Posterior vena cava (tissue), 2 donors: ENCODE measurements at places on chromosomes 3 and 15. TPM values are rescaled to one million over a fixed set of nuclear protein-coding genes. Genes with fewer than 3 reads are reported as not detected.

Gene GP9
- 0.48 TPM for total RNA-seq

Gene PDCD7
- total RNA-seq, result 19.6 TPM

Gene CCDC50
- total RNA-seq, result 81.7 TPM

Gene SELENOT
- 91.6 TPM for total RNA-seq

Gene NPAP1
- total RNA-seq, result not detected

Gene PLSCR5
- not detected for total RNA-seq

Gene TMCC1
- 47.7 TPM for total RNA-seq

Gene CCR9
- not detected for total RNA-seq

Gene KNL1
- total RNA-seq, result 0.52 TPM

Gene OR5K2
- total RNA-seq, result not detected

Gene BFSP2
- total RNA-seq, result not detected

- no peak for DNase-seq
These were observed 16.6 kb downstream of the ZIC4 start for GRCh38 chr3:147389717-147390116.

DNA sequence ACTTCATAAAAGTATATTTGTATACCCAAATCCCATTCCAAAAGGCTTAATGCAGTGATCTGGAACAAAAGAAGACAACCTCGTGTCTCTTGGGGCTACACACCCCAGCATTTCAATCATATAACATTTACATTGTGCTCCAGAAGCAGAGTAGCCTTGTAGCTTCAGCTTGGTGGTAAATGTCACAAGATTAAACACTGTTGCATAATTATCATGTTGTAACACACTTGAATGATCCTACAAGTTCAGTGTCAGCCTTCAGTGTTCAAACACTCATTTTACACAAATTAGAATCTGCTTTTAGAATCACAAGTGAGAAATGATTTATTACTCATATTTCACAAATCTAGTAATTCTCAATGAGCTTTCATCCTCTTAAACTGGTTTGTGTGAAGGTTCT lies 122.6 kb downstream of the CNTN3 start:
- DNase-seq, result no peak

DNA sequence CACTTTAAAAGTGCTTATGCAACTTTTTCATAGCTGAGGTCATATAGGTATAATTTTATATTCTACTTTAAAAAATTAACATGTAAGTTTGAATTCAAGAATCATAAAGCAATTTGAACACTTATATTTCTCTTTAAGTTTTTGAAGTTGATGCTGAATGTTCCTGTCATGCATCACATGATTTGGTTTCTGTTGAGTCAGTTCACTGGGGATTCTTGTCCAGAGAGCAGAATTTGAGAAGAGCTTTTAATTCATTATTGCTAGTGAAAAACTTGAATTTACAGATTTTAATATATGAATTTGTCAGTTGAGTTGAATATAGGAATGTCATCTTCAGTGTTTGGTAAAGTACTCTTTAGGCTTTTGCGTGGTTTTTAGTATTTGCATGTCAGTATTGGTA lies 7.9 kb downstream of the SLC25A26 start:
- no peak for DNase-seq

GRCh38 chr15:83558146-83558545 lies 95.8 kb upstream of the ADAMTSL3 start:
- DNase-seq, result no peak

DNA sequence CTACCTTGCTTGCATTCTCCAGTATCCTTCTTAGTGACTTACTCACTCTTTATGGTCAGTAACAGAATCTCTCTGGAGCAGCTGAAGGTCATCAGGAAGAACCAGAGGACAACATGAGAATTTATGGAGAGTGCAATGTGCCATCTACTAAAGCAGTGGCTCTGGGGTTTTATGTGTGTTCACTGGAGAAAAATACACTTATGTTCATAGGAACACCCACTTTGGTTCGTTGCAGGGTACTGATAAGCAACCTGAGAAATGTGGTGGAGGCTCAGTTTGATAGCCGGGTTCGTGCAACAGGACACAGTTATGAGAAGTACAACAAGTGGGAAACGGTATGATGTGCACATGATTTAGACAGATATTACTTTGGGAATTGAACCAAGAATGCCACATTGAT lies 12.8 kb downstream of the CPB1 start:
- no peak for DNase-seq

GRCh38 chr3:62110443-62111225 lies 262.7 kb downstream of the FEZF2 start:
- no peak for DNase-seq

DNA sequence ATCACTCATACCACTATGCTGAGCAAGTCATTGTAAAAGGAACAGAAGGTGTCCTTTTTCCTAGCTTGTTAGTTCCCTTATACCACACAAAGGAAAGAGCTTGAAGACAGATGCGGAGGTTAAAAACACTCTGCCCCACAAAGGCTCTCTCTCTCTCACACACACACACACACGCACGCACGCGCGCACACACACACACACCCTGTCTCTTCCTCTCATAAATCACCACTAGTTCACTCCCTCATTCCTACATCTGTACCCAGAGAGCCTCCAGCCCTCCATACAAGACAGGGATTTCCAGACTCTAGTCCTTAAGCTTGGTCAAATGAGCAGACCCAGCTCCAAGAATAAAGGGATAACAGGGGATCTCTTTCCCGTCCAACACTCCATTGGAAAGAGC lies 120.1 kb upstream of the THBS1 start:
- no peak for DNase-seq

DNA sequence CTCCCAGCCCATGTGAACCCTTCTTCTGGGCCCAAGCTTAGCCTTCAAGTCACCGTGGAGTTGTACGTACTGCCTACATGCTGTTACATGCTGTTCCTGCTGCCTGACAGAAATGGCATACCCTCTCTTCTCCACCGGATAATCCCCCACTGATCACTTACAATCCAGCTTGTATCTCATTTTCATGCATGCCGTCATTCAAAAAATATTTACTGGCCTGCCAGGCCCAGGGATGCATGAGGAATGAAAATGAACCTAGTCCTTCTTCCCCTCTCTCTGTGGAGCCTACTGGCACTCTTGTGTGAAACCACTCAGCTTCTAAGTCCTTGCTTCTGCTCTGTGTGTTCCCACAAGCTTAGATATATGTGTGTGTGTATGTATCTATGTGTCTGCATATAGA lies 60.6 kb downstream of the WNT5A start:
- no peak for DNase-seq

- peak; percentile 84 for DNase-seq
These were observed 13.2 kb upstream of the TMEM212 start for GRCh38 chr3:171829841-171830517.

- DNase-seq, result no peak
These were observed 38.7 kb upstream of the CA12 start for GRCh38 chr15:63420333-63420747.

DNA sequence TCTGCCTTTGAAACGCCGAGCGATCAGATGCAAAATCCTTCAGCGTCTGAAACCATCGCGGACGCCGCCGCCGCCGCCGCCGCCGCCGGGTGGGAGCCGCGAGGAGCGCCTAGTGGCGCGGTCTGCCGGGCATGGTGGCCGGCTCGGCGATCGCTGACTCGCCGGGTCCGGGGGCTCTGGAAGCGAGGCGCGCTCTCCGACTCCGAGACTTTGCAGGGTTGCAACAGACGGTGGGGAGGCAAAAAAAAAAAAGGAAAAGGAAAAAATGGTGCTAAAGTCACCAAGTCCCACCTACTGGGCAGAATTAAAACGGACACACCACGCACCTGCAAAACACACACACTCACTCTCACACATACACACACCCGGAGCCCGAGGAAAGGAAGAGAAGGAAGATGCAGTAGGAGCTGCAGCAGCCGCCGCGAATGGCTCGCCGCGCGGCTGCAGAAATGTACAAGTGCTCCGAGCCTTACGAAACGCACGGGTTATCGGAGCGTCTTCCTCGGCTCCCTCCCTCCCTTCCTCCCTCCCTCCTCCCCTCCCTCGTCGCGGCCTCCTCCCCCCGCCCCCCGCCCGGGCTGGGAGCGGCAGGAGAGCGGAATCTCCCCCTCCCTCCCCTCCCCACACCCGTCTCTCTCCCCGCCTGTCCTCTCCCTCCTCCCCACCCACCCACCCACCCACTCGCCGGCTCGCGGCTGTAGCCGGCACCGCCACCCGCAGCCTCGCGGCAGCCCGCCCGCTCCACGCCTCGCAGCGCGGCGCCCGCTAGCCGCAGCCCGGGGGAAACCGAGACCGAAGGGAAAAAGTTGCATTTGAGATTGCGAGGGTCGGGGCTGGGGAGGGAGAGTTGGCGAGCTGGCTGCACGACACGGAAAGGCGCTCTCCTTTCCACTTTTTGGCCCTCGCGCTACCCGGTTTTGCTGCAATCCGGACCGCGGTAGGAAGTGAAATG lies at the start of gene NTRK3:
NTRK3 (minus strand) TSS at position 461 of the 952 bp plus-strand sequence. CDS start 586 bp downstream, outside the sequence.
- no peak for DNase-seq

- peak; percentile 62 for DNase-seq
These were observed 8.5 kb upstream of the MUC4 start for GRCh38 chr3:195820186-195820585.

- DNase-seq, result no peak
These were observed 16.3 kb upstream of the LCTL start for GRCh38 chr15:66581972-66582537.

GRCh38 chr3:34300621-34301020 lies 502.2 kb downstream of the PDCD6IP start:
- no peak for DNase-seq

GRCh38 chr3:138835397-138835757 lies 649 bp upstream of the PIK3CB start:
- DNase-seq, result no peak

DNA sequence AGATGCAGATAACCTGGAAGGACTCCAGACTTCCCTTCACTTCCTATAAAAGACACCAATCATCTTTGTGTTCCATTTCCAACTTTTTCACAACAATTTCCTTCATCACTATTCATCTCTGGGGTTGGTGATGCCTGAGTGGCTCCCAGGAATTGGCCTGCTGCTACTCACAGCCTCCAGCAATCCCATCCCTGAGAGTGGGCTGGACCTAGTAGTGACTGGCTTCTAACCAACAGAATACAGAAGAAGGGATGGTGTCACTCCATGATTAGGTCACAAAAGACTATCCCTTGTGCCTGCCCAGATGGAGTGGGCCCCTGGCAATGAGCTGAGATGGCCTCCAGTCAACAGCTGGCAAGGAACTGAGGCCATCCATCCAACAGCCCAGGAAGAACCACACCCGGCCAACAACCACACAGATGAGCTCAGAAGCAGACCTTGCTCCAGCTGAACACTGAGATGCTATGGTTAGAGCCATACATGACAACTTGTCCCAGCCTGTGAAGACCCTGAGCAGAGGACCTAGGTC lies 20.9 kb downstream of the OCA2 start:
- no peak for DNase-seq

DNA sequence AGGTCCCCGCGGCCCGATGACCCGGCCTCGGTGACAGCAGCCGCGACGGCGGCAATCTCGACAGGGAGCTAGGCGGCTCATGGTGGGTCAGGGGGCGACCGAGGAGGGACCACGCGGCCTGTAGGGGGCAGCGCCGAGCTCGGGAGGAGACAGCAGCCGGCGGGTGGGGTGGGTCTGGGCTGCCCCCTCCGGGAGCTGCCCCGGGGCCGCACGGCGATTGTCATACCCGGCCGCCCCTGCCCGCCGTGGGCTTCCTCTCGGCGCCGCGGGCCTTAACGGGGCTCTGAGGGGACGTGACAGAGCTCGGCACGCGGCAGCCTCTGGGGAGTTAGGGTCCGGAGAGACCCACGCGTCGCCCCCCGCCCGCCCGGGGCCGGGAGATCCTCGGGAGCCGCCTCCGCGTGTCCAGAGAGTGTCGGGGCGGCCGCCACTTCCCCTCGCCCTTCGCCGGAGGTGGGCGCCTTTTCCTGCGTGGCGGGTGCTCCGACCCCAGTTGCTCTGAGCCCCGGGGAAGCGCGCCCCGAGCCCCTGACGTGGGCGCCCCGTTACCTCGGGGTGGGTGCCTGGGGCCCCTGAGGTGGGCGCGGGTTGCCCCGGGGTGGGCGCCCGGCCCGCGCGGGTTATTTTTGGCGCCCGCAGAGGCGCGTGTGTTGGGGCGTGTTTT lies 539 bp upstream of the PLCL2 start:
- DNase-seq, result peak; percentile 90

- DNase-seq, result no peak
These were observed 48.1 kb upstream of the CRBN start for GRCh38 chr3:3227640-3228039.

DNA sequence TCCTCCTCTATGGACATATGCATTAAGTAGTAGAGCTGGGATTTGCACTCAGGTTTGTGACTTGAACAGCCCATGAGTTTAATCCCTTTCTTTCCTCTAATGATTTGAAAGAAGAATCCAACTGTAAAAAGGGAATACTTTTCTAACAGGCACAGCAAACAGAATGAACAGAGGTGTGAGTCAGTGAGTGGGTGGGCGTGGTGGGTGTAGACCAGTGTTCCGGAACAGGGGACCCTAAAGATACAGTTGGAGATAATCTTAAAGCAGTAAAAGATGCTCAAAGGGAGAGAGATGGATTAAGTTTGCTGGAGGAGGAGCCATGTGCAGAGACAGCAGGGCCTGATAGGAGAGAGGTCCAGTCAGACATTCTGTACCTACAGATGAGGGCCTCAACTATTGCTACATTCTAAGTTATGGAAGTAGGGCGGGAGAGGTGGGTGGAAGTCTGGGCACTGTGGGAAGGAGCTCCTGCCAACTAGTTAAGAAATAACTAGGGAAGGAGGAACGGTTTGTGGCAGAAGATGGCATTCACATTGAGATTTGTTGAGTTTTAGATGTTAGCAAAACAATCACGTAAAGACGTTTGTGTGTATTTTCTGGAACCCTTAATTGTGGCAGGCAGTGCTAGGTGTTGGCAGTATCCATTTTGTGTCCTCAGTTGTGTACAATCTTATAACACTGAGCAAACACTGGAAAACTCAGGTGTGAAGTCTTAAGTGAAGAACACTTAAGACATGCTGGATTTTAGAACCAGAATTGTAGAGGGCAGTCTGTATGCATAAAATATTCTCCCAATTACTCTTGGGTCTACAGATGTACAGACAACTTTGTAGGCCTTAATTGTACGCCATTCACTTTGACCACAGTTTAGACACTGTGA lies 511.0 kb downstream of the GRM7 start:
- no peak for DNase-seq

- no peak for DNase-seq
These were observed 116.4 kb downstream of the DUT start for GRCh38 chr15:48447657-48448056.

- no peak for DNase-seq
These were observed 79.8 kb upstream of the NR2E3 start for GRCh38 chr15:71730277-71731144.

DNA sequence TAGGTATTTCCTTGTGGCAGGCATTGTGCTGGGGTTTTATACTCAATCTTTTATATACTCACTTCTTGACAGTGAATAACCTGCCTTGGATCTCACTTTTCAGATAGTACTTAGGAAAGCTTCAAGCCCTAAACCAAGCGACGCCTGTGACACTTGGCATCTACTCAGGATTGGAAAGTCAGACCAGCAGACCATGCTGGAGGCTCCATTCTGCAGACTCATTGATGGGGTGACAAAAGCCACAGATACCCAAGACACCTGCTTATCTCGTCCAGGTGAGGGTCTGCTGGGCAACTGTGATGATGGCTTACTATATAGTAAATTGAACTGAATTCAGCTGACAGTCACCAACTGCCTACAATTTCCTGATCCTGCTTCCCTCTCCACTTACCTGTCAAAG lies 79.4 kb upstream of the MRPS22 start:
- DNase-seq, result no peak
